ENCODE measurements at places on chromosomes 16 and 17.

- peak; percentile 65 for DNase-seq
Measured at GRCh38 chr17:42116705-42117396, 4.3 kb downstream of the KAT2A start.

GRCh38 chr16:83494459-83494858 lies 313.3 kb upstream of the HSBP1 start:
- DNase-seq = no peak

DNA sequence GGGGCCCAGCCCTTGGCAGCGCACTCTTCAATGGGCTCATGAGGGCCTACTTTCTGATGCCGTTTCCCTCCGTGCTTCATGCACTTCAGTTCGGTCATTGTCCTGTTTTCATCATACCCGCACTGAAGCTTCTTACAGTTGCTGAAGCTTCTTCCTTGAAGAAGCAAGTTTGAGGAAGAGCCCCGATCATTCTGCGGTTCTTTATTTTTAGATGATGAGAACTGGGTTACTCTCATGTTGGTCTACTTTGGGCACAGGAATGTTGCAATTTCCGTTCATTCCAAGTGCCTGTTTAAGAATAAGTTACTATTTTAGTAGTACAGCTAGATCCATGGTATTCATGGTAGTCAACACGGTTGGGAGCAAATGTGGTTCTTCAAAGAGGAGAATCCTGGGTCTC lies 587.7 kb upstream of the HSBP1 start:
- no peak for DNase-seq

DNA sequence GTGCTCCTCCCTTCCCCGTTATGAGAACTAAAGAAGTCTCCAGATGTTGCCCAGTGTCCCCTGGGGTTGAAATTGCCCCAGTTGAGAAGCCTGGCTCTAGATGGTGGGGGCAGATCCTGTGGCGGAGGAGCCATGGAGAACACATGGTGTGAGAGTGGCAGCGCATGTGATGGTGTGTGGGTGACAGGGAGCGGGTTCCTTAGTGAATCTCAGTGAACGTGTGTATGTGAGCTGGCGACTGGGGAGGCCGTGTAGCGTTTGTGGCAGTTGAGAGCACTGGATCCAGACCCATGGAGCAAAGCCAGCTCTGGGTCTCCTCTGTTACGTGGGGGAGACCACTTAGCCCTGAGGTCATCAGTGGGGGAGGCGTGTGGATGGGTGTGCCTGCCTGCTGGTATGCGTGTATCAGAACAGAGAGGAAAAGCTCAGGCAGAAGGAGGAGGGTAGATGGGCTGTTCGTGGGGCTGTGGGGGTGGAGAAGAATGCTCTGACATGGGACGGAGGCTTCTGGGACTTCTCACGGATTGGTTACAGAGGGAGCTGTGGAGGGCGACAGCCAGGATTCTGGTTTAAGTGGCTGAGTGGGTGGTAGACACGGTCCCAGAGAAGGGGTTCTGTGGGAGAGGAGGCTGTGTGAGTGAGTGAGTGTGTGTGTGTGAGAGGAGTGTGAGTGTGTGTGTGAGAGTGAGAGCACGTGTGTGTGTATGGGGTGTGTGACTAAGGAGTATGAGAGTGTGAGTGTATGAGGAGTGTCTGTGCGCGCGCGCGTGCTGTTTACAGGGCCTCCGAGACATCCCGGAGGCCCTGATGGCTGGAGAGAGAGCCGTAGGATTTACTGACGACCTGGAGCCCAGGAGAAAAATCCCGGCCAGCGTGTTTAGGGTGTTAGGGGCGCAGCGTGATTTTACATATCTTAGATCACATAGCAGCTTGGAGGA lies 193.8 kb downstream of the SNX29 start:
- no peak for DNase-seq

GRCh38 chr16:10678655-10679054 lies 16.1 kb downstream of the TEKT5 start:
- no peak for DNase-seq

- DNase-seq = no peak
Measured at GRCh38 chr16:49782405-49782804, 73.5 kb downstream of the ZNF423 start.

GRCh38 chr17:65902831-65903522 lies 289.0 kb downstream of the CEP112 start:
- no peak for DNase-seq

DNA sequence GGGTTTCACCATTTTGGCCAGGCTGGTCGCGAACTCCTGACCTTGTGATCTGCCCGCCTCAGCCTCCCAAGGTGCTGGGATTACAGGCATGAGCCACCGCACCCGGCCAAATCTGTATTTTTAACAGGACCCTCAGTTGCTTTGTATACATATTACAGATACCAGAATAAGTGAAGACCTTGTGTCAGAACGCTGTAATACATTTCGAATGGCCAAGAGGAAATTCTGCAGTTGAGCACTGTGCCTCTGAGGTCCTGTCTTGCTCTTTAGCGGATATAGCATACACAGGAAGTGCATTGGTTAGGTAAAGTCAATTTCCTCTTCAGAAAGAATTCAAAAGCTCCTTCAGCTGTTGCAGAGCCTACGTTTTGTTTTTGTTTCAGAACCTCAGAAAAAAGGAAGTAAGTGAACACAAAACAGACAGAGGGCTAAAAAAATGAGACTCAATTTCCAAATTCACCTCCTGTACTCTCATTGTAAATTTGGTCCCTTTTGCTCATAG lies 15.7 kb downstream of the CRLF3 start:
- no peak for DNase-seq

- DNase-seq = no peak
Measured at GRCh38 chr17:48471817-48472410, 41.9 kb upstream of the SKAP1 start.

- no peak for DNase-seq
Measured at GRCh38 chr17:55388842-55389241, 32.8 kb downstream of the MMD start.

- no peak for DNase-seq
Measured at GRCh38 chr16:13811834-13812233, 108.1 kb upstream of the ERCC4 start.

- DNase-seq = no peak
Measured at GRCh38 chr17:17349724-17350106, 46.5 kb downstream of the NT5M start.

Data from effector memory CD4-positive, alpha-beta T cell (primary cell).